ENCODE measurements at places on chromosomes 7 and 10.

DNA sequence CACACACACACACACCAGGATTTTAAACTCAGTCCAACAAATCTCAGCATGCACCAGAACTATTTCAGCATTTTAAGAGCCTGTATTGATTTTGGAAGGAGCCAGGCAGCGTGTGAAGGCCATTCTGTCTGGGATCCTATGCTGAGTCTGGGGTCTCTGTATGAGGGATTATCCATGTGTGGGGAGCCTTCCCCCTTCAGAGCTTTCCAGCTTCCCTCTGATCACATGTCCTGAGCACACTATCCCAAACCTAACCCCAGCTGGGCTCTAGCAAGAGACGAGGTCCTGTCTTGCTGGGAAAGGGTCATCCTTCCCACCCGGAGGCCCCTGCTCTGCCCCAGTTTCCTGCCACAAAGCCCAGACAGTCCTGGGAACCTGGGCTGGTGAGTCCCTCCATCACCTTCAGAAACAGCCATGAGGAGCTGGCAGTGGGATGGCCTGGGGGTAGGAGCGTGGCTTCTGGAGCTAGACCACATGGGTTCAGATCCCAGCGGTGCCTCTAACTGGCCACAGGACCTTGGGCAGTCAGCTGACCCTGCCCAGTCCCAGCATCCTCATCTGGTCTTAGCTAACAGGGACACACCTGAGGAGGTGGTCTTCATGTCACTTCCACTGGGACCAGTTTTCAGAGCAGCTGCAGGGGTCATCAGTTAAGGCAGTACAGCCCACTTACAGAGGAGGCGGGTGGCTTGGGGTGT lies 79.6 kb upstream of the RET start:
- no peak for DNase-seq

- no peak for DNase-seq
These were observed 615.1 kb downstream of the SUGCT start for GRCh38 chr7:40749877-40750276.

GRCh38 chr7:22831602-22832305 lies 9.1 kb upstream of the TOMM7 start:
- no peak for DNase-seq

- DNase-seq, result no peak
These were observed 6.4 kb upstream of the FIGNL1 start for GRCh38 chr7:50456371-50457123.

GRCh38 chr10:112526139-112526538 lies 79.1 kb downstream of the VTI1A start:
- no peak for DNase-seq

- no peak for DNase-seq
These were observed 39.9 kb upstream of the PIP4K2A start for GRCh38 chr10:22754296-22754695.

- DNase-seq, result no peak
These were observed 765 bp downstream of the CCAR1 start for GRCh38 chr10:68721673-68722335.

DNA sequence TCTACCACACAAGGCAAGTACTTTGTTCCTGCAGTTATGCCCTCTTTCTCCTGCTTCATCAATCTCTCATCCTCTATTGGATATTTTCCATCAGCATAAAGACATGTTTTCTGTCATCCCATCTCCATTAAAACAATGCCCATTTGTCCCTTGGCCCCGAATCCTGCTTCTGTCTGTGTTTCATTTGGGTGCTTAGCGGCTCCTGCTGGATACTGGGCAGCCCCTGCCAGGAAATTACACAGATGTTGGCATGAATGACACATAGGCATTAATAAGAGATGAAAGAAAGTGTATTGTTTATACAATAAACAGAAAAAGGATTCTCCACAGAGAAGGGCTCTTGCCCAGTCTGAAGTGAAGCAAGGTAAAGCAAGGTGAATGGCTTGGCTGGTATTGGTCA lies 765.3 kb downstream of the REEP3 start:
- no peak for DNase-seq

DNA sequence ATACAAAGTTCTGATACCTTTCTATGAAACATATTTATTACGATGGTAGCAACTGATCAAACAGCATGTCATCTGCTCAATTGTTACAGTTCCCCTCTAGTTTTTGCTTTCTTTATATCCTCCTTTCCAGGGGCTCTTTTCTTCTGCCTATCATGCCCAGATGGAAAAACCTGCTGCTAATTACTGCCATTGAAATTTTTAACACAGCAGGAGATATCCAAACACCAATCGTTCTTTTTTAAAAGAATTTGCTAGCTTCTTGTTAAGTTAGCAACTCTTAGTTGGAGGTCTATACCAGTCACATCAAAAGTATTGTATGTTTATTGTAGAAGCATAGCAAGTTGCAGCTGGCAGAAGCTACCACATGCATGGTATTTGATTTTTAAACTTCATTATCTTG lies 768.5 kb downstream of the NXPH1 start:
- no peak for DNase-seq

DNA sequence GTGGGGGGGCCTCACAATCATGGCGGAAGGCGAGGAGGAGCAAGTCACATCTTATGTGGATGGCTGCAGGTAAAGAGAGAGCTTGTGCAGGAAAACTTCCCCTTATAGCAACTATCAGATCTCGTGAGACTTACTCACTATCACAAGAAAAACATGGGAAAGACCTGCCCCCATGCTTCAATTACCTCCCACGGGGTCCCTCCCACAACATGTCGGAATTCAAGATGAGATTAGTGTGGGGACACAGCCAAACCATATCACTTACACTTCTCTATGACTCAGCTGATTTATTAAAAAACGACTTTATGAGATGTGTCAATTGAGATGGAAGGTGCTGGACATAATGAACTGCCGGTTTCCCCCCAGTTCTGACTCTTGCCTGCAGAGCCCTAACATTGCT lies 23.8 kb upstream of the CHN2 start:
- no peak for DNase-seq

GRCh38 chr10:107740962-107741690 lies 576.6 kb upstream of the SORCS1 start:
- no peak for DNase-seq

DNA sequence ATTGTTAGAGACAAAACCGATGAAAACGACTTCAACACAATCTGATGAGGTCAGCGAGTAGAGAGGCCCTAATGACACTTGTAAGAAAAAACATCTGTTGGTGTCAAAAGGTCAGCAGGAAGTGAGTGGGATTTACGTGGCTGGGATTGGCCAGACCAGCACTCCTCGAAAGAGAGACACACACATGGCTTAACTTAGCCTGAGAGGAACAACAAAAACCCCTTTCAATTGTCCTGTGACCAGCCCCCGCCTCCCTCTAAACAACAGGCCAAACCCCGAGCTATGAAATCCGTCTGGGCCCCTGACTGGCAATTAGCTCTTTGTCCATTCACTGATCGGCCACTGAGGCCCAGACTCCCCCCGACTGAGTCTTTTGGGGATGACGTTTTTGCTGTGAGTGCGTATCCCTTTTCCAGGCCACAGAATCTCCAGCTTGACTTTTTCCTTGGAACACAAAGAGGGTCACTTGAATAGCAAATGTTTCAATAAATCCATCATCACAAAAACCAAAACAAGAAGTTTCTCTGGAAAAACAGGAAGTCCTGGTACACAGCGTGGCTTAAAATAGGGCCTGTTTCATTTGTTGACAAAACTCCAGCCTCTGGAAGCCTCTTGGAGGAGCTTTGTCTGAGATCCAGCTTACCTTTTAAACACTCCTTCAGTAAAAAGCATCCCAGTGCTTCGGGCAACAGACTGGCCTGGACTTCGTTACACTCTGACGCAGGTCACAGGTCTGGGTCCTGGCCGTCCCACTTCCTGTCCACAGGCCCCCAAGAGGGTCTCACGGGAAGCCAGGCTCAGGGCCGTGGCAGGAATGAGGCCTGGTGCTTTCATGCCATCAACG lies 103.0 kb downstream of the CTBP2 start:
- no peak for DNase-seq

DNA sequence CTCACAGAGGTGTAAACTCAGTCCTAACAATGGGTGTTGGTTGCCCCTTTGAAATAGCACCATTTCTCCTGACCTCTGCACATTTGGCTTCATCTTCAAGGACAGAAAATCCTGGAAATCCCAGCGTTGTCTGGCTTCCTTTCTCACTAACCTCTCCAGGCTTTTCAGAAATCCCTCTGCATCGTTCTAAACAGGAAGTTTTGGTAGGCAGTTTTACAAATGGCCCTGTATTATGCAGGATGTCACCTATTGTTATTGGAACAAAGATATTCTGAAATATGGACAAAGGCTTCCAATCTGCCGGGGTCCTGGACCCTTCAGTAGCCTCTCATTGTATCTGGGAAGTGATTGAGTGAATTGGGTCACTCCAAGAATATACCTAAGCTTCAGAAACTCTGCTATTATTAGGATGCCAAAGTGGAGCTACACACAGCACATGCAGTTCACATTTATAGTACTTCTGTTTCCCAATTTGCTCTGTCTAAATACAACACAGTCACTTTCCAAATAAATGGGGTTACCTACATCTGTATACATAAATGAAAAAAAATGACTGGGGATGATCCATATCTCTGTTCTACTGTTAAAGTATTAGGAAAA lies 134.8 kb upstream of the KLF6 start:
- no peak for DNase-seq

DNA sequence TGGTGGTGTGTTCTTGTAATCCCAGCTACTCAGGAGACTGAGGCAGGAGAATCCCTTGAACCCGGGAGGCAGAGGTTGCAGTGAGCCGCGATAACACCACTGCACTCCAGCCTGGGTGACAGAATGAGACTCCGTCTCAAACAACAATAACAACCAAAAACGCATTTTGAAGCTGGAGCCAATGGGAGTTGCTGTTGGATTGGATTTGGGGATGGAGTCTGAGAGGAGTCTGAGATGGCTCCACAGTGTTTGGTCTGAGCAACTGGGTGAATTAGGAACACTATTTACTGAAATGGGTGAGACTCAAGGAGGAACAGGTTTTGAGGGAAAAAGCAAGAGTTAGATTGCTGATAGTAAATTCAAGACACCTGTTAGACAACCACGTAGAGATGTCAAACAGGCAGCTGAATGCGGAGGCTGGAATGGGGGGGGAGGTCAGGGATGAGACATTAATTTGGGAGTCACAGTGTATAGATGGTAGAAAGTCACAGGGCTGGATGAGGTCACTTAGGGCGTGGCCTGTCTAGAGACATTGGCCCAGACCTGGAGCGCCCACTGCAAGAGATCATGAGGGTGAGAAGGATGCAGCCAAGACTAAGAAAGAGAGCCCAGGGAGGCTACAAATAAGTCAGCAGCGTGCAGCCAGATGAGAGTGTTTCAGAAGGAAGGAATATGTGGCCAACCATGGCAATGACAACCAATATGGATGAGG lies 56.4 kb downstream of the CYCS start:
- no peak for DNase-seq

GRCh38 chr7:90777465-90777864 lies 181.3 kb downstream of the CDK14 start:
- DNase-seq, result no peak

DNA sequence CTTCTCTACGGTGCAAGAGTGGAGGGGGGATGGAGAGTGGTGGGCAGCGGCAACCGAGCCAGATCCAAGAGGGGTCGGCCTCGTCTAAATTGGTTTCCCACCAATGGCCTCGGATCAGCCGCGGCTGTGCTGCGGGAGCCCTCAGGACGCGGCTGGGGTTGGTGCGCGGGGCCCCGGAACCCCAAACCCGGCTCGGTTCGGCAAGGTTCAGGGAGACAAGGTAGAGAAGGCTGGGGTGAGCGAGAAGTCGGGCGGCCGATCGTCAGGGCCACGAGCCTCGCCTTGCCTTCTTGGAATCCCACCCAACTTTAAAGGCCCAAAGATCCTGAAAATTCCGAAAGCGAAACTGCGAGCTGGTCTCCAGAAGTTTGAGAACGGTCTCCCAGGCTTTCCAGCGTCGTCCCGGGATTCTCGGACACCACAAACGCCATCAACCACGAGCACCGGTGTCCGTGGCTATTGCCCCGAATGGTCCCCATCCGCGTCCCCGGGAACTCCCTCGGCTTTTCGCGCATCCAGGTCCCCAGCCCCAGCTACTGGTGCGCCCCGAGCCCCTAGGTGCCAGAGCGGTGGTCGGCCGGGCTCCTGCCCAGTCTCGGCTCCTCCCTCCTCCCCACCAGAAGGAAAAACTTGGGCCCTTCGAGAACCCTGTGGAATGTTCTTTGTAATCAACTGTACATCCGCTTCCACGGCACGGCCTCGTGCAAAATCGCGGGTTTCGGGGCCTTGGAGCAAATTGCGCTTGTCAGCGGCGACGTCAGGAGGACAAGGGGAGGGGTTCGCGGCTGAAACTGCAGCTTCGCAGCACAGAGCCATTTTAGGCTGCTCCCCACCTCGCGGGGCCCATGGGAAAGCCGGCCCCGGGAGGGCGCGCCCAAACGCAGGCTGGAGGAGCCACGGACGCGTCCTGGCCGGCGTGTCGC lies 3.2 kb downstream of the SFMBT2 start:
- DNase-seq, result peak; percentile 14

DNA sequence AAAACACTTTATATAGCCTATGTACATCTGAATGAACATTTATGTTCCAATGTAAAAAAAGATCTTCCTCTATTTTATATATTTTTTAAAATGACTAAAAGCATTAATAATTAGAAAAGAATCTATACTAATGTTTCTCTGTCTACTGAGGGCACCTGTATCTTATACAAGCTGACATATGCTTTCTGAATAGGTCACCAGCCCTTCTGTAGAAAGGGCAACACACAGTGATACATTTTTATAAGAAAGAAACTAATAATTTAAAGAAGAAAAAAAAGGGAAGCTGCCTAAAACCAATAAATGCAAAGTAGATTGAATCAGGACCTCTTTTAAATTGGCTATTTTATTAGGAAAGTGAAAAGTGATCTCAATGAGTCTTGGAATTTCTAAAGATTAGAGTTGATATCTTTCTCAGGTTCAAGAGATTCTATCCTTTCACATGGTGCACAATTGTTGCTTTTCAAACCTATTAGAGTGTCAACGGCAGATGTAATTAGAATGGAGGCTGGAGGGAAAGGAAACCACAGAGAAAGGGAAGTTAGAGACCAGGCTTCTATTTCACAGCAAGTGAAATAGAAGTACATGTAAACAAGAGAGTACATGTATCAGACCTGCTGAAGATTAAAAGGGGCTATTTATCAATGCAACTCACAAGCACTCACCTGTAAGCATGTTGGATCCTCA lies 6.3 kb downstream of the MTPN start:
- DNase-seq, result no peak

DNA sequence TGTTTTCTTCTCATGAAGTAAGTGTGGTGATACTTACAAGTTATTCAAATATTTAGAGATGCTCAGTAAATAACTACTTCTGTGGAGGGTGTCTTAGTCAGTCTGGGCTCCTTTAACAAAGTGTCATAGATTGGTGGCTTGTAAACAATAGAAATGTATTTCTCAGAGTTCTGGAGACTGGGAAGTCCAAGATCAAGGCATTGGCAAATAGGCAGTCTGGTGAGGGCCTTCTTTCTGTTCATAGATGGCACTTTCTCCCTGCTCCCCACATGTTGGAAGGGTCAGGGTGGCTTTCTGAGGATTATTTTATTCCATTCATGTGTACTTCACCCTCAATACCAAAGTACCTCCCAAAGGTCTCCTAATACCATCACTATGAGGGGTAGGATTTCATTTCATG lies 18.4 kb downstream of the RPA3 start:
- DNase-seq, result no peak

Measured in activated T-helper 1 cell treated with Interleukin-2 at 50 U/mL for 16 hours (primary cell).